ENCODE measurements at places on chromosomes 13 and 19.
A peak's percentile ranks its signal among the peaks of the same experiment; 100 is the strongest.

DNA sequence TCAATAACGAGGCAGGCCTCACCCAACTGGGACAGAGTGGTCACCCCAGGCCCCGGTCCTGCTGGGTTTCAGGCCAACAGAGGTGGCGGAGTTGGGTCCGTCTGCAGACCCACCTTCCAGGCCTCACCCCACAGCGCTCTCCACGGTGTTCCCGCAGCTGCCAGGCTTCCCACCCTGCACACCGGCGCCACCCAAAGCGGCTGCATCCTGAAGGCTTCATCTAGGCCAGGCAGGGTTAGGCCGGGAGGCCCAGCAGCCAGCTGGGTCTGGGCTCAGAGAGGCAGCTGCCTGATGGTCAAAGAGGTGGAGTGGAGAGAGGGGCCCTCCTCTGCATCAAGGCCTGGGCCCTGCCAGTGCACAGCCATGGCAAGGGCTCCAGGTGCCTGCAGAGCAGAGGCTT is 44.1 kb downstream of the EPSTI1 start:
- no peak for DNase-seq

GRCh38 chr19:40646743-40647254 is 43.7 kb downstream of the NUMBL start:
- no peak for DNase-seq

- no peak for DNase-seq
These were observed 2.8 kb downstream of the GRK1 start for GRCh38 chr13:113669755-113670341.

DNA sequence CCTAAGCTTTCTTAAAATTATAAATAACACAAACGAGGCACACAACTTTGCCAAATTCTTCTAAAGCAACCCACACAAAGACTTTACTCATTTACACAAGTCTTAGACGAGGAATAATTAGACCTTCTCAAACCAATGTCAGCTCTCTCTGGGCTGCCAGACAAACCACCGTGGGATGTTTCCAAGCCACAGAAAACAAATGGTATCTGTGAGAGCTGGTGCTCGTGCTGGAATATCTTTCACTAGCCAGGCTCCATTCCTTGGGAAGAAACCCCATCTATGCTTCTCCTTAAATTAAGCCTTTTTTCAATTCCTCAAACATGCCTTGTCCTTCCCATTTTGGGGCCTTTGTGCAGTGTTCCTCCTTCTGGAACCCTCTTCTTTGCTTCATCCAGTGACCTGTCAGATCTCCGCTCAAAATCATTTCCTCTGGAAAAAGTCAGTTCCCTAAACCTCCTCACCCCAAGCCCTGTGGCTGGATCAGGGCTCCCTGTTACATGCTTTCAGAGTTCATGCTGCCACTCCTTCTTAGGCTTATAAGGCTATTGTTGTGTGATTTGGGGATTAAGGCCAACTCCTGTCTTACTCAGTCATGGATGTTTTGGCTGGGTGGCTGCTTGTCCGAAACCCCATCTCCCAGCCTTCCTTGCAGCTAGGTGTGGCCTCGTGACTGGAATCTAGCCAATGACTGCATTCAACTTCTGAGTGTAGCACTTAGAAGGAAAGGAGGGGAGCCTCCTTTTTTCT is 64.2 kb upstream of the GTF2F2 start:
- DNase-seq = peak; percentile 32

- DNase-seq = no peak
These were observed 2.5 kb downstream of the SSC5D start for GRCh38 chr19:55490478-55491432.

DNA sequence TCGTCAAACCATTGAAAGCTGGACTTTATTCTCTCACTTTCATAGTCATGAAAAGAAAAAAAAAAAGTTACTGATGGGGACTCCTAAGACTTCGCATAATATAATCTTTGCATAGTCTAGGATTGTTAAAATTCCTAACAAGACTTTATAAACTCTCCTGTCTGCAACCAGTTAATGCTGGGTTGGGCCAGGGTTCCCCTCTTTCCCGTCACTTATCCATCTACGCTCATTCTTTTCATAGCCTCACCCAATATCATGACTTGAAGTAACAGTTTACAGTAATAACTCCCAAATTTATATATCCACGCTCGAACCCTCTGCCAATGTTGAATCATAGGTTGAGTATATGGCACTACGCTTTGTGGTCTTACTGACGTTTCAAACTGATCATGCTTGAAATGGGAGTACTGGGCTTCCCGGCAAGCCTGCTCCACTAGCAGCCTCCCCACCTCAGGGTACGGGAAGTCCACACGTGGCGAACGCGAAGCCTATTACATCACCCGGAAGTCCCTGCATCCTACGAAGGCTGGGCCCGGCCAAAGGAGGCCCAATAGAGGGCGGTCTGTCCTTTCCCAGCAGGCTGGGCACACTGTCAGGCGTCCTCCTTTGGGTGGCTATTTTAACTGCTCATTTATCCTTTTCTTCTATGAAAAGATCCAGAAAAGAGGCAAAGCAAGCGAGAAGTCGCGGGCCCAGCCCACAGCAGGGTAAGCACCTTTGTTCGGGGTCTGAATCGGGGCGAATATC is 694 bp upstream of the ZNF460 start:
- peak; percentile 99 for DNase-seq

DNA sequence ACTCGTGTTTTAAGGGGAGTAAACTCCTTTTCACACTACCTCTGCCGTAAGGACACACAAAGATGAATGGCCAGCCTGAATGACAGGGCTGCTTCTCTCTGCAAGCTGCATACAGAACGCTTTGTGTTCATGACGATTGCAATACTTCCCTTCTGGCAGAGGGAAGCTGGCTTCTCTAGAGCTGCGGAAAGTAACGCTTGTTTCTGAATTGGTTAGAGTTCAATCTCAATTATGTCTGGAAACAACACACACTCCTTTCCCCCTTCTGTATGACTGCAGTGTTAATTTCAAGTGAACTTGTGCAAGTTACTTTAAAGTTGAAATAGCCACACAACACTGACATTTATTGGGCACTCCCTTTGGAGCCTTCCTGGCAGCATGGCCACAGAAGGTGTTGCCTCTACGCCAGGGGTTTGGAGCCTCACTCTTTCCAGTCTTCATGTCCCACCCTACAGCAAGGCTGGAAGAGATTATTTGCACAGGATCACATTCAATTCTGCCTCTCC is 242.6 kb downstream of the NDFIP2 start:
- no peak for DNase-seq

GRCh38 chr19:37941782-37942515 is 34.9 kb downstream of the SIPA1L3 start:
- DNase-seq = no peak

DNA sequence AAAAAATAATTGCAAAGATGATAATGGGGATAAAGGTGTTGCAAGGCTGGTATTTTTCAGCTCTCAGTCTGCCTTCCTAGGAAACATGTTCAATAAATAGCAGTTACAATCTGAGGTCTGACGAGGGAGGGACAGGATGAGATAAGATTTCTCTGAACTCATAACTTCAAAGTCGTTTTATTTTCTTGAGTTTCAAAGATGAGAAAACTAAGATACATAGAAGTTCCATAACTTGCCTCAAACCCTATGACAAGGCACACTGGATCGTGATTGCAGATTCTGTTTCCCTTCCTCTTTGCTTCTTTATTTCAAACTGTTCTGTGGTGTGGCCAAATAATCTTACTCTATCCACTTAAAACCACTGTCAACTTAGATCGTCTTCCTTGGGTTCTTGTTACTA is 327.2 kb downstream of the GPC5 start:
- no peak for DNase-seq

GRCh38 chr13:96044238-96044637 is 9.0 kb downstream of the UGGT2 start:
- no peak for DNase-seq

DNA sequence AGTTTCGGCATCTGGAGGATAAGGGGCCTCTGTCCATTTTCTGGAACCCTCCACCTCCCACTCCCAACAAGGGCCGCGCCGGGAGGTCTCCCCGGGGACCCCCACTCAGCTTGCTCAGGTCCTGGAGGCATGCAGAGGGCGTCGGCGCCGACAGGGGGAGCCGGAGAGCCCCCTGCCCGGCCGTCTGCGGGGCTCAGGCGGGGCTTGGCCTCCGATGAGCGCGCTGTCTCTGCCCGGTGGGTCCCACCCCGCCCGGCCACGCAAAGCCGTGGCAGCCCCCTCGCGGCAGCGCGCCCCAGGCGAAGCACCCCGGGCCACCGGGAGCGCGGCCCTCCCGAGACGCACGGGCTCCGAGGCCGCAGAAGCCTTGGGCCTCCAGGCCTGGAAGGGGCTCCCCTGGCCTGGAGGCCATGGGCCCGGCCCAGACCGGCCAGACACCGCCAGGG is 149.7 kb upstream of the ZNF536 start:
- DNase-seq = no peak

DNA sequence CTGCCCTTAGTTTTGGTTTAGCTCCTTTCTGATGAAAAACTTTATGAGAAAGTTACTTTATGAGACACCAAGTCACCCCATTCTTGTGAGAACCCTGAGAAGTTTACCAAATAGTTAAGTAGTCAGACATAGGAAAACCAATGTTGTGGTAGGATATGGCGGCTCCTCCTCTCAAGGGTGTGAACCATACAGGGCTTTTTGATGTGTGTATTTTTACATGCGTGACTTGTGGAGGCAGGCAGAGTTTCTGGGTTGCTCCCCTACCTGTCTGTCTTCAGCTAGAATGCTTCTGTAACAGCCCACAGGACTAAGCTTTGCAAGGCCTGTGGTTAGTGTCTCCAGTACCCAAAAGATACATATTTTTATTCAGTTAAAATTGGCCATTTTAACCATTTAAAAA is 18.3 kb downstream of the UBAC2 start:
- no peak for DNase-seq

GRCh38 chr19:29515706-29516357 is 10.0 kb upstream of the VSTM2B start:
- no peak for DNase-seq

GRCh38 chr13:68066879-68067513 is 836.9 kb upstream of the PCDH9 start:
- no peak for DNase-seq

- DNase-seq = no peak
These were observed 428.5 kb downstream of the SPRY2 start for GRCh38 chr13:79912403-79912802.

GRCh38 chr13:44079413-44080205 is 199.9 kb downstream of the LACC1 start:
- no peak for DNase-seq

DNA sequence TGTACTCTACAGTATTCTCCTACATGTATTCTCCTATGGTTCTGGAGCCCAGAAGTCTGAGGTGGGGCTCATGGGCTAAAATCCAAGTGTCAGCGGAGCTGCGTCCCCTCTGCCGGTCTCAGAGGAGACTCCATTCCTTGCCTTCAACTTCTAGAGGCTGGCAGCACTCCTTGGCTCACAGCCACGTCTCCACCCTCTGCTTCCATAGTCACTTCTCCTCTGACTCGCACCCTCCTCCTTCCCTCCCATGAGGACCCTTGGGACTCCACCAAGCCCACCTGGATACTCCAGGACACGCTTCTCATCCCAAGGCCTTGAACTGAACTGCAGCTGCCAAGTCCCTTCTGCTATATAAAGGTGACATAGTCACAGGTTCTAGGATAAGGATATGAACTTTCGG is 27.8 kb downstream of the DHRS12 start:
- no peak for DNase-seq

DNA sequence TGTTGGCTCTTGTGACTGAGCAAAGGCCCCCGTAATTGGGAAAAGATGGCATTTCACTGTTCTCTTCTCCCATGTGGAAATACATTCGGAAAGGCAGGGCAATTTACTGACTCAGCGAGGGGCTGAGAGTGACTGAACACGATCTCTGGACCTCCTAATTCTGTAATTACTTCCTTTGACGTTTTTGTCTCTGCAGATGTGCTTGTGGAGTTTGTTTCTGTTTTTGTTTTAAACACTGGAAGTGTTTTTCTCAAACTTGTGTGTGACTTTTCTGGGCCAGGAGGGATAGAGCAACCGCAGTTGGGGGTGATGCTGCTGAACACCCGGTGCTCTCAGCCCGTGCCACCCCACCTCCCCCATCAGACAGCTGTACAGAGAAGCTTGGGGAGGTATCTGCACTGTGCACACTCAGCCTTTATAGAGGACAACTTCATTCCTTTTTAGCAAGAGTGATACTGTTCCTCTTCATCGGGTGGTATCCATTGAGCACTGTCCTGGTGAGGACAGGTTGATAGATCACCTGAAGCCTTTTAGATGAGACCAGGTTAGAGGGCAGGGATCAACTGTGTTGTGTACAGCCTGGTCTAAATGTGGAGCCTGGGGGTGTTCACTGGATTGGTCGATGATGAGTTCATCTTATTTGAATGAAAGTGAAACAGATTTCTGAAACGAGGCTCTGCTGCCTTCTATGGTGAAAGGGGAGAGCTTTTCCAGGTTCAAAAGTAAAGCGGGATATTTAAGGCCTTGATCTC is 117.4 kb downstream of the ESD start:
- DNase-seq = peak; percentile 88

DNA sequence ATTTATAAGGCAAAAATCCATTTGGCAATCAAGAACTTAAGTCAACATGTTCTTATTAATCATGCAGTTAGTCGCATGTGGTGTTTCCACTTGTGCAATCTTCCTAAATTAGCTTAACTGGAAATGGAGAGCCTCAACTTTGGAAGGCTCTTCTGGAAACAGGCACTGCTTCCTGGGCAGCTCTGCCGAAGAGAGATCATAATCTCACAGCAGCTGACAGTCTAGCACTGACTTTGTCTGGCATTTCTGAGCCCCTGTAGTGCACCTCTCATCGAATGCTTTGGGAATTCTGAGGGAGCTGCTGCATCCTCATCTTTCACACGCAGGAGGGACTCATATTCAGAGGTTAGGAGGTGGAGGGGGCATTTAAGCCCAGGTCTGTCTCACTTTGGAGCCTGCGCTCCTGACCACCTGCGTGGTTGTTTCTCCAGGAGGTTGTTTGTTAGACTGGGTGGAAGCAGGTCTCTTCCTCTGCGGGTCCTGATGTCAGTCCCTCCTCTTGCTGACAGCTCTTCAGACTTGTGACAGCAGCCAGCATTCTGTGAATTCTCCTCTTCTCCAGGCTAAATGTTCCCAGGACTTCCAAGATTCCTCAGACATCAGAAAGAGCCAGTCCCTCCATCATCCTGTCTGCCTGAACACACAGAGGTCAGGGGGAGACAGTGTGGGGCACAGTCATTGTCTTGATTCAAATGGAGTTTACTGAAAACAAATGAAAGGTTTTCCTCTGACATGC is 100.4 kb upstream of the GJB6 start:
- DNase-seq = no peak
